Fibroblast of lung (primary cell): ENCODE measurements at places on chromosomes 2 and 18. TPM values are rescaled to one million over a fixed set of nuclear protein-coding genes. Genes with fewer than 3 reads are reported as not detected.

DNA sequence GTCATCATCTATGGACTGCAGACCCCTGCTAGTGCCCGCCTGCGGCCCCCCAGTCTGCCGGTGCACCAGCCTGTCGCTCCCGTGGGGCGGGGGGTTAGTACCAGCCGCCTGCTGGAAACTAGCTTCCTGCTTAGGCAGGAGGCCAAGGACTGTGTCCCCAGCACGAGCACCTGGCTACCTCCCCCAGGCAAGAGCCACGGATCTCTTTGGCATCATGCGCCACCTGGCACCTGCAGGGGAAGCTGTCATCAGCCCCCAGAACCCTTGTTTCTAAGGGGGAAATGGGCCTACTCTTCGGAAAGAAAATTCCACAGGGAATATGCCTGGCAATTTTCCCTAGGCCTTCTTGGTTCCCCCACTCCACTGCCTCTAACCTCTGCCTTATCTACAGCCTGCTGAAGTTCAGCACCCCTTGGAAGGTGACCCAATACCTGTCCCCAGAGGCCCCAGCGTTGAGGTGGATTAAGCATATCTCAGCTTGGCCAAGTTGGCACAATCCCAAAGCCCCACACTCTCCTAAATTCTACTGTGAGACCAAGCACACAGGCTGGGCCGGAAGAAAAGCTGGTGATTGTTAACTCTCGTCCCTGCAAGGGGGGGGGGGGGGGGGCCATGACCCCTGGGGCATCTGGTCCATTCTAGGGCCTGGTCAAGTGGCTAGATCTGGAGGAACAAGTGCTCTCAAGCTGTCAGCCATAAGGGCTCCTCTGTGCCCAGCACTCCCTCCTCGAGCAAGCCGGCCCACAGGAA is 62.0 kb upstream of the POMC start:
- DNase-seq: no peak

GRCh38 chr2:166613226-166613625 is 119.2 kb upstream of the SCN7A start:
- no peak for DNase-seq

GRCh38 chr2:238278626-238279323 is 9.6 kb downstream of the PER2 start:
- DNase-seq: no peak

DNA sequence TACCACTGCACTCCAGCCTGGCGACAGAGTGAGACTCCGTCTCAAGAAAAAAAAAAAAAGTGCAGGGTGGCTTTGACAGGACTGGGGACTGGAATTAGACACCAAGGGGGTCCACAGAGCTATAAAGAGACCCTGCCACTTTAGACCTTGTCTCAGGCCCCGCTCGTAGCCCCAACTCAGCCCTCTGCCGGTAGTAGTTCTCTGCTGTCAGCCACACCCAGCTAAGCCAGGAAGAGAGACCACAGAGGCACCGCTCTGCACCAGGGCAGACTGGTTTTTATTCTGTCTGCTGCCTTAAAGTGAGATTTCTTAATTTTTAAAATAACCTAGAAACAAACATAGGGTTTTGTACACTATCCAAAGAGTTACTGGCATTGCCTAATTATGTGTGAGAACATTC is 66.0 kb downstream of the STEAP3 start:
- DNase-seq: no peak

GRCh38 chr18:26327062-26327461 is 100.8 kb downstream of the TAF4B start:
- no peak for DNase-seq

- peak; percentile 10 for DNase-seq
Observed at GRCh38 chr18:58087928-58088690, 44.1 kb downstream of the NEDD4L start.

DNA sequence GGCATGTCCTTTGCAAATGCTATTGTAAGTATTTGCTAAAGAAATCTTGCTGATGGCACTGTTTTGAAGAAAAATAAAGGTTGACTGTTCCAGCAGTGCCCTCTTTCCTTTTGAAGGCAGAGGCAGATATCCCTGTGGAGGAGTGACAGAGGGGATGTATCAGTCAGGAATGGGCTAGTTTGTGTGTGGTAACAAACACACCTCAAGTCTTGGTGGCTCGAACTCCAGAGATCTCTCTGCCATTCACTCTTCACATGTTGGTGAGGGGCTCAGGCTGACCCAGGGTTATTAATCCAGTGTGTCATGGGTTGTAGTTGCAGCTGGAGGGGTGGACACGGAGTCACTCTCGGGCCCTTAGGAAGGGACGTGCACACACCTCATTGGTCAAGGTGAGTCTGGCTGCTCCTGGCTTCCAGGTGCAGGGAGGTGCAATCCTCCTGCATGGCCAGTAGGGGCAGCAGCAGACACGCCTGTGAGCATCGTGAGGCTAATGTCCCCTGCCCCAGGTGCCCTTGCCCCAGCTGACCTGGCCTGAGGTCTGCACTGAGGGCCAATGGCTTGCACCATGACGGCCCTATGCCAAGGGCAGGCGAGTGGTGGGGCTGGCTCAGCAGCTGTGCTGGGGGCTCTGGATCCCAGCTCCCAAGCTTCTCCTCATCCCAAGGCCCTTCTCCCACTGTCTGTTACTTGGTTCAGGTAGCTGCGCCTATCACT is 146.5 kb downstream of the ASB1 start:
- DNase-seq: no peak

GRCh38 chr18:13265911-13266217 is 47.3 kb downstream of the LDLRAD4 start:
- no peak for DNase-seq

- peak; percentile 94 for DNase-seq
Observed at GRCh38 chr2:233387667-233388528, 33.6 kb downstream of the DGKD start.

- no peak for DNase-seq
Observed at GRCh38 chr2:241189856-241190201, 1.4 kb downstream of the ANO7 start.

DNA sequence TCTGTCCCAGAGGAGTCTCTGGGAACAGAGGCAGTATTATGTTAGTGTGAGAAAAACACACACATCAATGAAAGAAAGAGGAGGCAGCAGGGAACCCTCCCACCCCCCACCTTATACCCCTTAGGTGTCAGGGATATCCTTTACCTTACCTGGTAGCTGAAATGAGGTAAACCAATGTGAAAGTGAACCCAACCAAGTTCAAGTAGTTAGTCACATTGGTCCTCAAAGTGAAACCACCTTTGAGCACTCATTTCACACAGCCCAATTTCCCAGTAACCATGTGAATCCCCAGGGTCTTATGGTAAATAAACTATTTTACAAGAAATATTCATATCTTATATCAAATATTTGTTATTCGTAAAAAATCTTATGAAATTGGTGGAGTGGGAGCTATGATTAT is 377.8 kb downstream of the LRATD1 start:
- DNase-seq: no peak

GRCh38 chr18:1425679-1426078 is 521.0 kb downstream of the ADCYAP1 start:
- DNase-seq: no peak

DNA sequence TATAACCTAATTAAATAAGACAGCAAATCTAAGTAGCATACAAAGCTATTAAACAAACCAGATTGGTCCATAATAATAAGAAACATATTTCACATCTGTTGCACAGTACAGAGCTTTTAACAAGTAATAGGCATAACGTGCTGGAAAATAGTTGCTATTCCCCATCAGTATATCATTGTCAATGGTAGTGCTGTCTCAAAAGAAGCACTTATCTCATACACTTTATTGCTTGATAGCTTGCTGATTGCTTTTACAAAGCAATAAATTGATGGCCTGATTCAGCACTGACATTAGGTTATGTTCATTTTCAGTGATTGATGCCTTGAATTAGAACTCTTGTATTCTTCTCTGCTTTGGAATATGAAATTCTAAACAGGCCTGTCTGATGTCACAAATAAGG is 641.7 kb downstream of the CBLN2 start:
- DNase-seq: no peak

GRCh38 chr18:53126210-53126609 is 786.2 kb downstream of the DCC start:
- no peak for DNase-seq

GRCh38 chr2:183532514-183532913 is 408.3 kb downstream of the NUP35 start:
- no peak for DNase-seq

- peak; percentile 41 for DNase-seq
Observed at GRCh38 chr2:191885098-191885497, 38.2 kb upstream of the CAVIN2 start.

- no peak for DNase-seq
Observed at GRCh38 chr18:23342506-23342905, 110.6 kb upstream of the RIOK3 start.

DNA sequence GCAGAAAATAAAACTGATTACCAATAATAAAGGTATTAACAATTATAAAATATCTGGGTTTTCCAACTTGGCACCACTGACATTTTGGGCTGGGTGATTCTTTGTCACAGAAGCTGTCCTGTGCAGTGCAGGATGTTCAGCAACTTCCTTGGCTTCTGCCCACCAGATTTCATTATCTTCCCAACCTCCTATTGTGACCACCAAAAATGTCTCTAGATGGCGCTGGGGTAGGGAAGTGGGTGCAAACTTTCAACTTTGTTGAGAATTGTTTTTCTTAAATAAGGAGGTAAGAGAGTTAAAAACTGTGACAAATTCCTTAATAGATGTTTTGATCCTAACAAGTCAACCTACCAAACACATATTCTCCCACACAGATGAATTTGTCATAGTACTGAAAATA is 90.1 kb downstream of the GAREM1 start:
- DNase-seq: no peak

GRCh38 chr18:12052866-12053265 is 40.8 kb upstream of the ANKRD62 start:
- DNase-seq: no peak

DNA sequence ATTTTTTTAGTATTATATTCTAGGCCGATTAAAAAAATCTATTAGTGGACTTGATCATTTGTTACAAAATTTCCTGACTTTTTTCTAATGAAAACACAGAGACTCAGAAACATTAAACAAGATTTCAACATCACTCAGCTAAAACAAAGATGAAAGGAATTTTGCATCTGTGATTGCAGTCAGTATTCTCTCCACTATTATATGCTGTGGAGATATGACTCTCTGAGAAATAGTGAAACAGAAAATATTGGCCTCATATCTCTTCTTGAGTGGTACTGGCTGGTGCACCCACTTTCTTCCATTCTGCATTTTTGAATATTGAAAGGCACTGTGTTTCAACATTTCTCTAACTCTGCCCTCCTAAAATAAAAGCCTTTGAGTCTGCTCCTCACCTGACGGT is 914.2 kb downstream of the TSN start:
- no peak for DNase-seq

DNA sequence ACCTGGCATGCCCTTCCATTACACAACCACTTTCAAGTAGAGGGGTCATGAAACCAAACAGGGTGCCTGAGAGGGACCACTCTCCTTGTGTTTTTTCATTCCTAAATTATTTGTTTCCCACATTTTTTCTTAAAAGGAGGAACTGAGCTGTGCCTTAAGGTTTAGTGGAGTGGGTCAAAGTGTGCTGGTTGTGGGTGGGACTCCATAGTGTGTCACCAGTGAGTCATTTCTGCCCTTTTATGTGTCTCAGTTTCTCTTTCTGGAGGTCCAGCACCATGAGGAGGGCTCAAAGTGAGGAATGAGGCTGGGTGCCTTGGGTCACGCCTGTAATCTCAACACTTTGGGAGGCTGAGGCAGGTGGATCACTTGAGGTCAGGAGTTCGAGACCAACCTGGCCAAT is 37.8 kb downstream of the COMMD1 start:
- no peak for DNase-seq

RNMT gene
- 15.9 and 17.2 TPM in 2 replicates for total RNA-seq

ZNF396 gene
- total RNA-seq: 2.8 and 5.0 TPM in 2 replicates

DSG2 gene
- 0.33 and 1.0 TPM in 2 replicates for total RNA-seq

ELOA2 gene
- not detected in 2 replicates for total RNA-seq

IGFBP5 gene
- 783 and 1,100 TPM in 2 replicates for total RNA-seq

SERPINB11 gene
- total RNA-seq: not detected in 2 replicates

DUSP19 gene
- total RNA-seq: 5.1 and 7.4 TPM in 2 replicates

SP140 gene
- total RNA-seq: 0.26 and 0.33 TPM in 2 replicates

IL36G gene
- total RNA-seq: not detected in 2 replicates

DOK6 gene
- 4.0 and 6.7 TPM in 2 replicates for total RNA-seq

SULT1C4 gene
- 0.26 and 0.50 TPM in 2 replicates for total RNA-seq

MYO7B gene
- total RNA-seq: under 0.01 TPM in 1 of 2 replicates, not detected in the other

OTOF gene
- total RNA-seq: not detected in 2 replicates
